NCI-H187 (cell line): ENCODE measurements at places on chromosomes 1 and 21.

DNA sequence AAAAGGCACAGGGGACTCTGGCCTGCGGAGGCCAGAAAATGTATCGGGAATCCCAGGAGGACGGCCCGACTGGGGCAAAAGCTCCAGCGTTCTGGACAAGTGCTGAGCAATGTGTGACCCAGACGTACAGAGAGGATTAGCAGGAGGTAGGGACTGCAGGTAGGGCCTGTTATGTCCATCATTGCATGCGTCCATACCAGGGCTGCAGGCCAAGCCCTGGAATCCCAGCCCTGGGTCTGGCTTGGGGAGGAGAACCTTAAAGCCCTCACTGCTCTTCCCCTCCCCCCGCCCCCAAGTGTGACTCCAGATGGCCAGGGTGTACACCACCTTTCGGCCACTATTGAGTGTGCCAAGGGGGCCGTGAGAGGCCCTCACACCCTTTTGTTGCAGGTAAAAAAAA is 2.0 kb downstream of the RNF207 start:
- no peak for DNase-seq

DNA sequence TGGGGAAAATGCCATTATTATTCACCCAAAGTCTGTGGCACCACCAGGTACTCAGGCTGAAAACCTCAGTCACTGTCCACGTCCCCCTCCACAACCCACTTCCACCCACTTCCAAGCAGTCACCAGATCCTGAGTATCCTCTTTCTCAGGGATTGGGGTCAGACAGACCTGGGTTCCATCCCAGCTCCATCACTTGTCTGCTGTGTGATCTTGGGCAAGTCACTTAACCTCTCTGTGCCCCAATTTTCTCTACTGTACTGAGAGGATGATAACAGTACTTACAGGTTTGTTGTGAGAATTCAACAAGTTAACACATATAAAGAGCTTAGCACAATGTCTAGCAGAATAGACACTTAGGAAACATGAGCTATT is 29.7 kb upstream of the FOXO6 start:
- DNase-seq: no peak

GRCh38 chr1:22454476-22455056 is 2.9 kb downstream of the ZBTB40 start:
- DNase-seq: no peak

GRCh38 chr1:10662824-10663677 is 133.4 kb downstream of the CASZ1 start:
- DNase-seq: no peak

DNA sequence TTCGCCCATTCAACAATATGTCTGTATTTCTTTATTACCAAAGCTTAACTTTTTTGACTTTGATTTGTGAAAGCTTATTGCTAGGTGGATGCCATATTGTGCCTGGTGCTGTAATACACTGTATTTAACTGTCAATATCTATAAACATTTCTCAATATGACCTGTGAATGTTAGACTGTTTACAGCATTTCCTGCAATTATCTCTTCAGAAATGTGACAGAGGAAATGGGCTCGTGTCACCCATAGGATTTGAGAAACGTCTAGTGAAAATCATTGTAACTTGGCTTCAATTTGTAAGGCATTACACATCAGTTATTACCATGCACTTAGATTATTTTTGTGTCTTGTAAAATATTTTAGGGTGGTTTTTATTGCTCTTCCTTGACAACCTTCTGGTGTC is 237.8 kb upstream of the ADGRL2 start:
- no peak for DNase-seq

DNA sequence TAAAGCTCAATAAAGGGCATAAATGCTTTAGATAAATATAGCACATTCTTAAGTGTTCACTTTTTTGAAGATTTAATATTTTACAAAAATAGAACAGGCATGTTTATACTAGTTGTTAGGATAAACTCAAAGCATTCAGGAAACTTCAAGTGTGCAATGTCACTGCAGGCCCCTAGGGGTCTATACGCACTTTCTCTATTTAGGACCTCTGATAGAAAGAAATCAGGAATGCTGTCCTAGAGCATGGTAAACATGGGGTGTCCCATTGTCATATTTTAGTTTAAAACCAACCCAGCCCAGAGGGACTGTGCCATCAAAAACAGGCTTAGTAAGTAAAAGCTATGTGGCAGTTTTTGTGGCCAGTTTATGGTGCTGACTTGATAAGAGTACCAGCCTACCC is 102.2 kb downstream of the BARHL2 start:
- DNase-seq: no peak

GRCh38 chr1:218585511-218586184 is 240.5 kb downstream of the TGFB2 start:
- DNase-seq: no peak

- peak; percentile 69 for DNase-seq
Observed at GRCh38 chr1:229227298-229227919, 43.5 kb upstream of the RAB4A start.

DNA sequence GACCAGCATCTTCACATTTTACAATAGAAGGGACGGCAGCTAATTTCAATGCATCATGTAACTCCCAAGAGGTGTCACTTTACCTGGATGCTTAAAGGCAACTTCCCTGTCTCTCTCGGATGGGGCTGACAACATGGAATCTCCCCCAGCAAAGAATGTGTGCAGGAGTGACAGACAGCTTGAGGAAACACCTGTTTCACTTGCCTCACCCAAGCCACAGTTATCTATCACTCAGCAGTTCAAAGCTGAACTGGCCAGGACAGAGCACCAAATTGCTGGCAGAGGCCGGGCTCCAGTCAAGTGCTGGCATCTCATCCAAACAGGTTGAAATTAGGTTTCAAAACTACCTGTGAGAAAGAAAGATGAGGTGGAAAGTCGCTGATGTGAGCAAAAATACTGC is 538.0 kb upstream of the PLXNA2 start:
- DNase-seq: peak; percentile 73

- DNase-seq: no peak
Observed at GRCh38 chr1:36733748-36734147, 251.0 kb upstream of the CSF3R start.

GRCh38 chr1:248816042-248816851 is 9.5 kb downstream of the SH3BP5L start:
- no peak for DNase-seq

DNA sequence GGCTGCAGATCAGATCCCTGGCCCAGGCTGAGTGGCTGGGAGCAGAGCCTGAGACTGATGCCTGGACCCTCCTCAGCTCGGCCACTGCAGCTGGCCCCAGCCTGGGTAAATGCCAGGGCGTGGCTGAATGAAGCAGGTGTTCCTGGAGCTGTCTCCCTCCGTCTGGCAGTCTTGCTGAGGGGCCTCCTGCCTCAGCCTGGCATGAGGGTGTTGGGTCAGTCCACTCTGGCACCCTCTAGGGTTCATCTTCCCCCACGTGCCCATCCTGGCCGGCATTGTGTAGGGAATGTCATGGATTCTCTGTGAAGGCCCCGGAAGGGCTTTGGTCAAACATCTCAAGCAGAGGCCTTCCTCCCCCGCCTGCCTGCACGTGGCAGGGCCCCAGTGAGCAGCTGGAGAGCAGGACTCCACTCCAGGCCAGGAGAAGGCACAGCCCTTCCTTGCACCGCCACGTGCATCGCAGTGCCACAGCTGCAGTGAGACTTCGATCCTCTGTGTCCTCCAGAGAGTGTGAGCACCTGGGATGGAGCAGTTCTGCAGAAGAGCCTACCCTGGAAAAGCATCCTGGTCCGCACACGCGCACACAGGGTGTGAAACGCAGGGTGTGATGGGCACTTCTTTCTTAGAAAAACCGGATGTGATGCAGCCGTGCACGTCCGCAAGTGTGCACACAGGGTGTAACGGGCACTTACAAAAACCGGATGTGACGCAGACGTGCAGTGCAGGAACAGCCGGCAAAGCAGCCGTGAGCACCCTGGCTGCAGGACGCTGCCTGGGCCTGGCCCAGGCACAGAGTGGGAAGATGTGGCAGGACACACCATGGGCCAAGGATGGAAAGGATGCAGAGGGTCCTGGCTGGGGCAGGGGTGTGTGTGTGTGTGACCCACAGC is 4.6 kb upstream of the KRTAP10-4 start:
- no peak for DNase-seq

GRCh38 chr1:178407655-178408054 is 89.1 kb downstream of the CLEC20A start:
- DNase-seq: peak; percentile 14

GRCh38 chr21:45390831-45391742 is 13.9 kb upstream of the COL18A1 start:
- DNase-seq: no peak

DNA sequence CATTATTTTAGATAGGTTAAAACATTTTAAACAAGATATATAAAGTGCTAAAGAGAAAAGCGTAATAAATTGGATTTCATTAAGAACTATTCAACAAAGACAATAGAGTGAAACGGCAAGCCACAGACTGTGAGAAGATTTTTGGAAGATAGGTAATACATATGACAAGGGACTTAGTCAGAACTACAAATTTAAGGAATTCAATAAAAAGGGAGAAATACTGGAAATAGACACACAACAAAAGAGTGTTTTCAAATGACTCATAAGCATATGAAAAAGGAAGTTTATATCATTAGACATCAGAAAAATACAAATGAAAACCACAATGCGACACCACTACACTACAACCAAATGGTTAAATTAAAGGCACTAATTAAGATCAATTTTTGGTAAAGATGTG is 90.5 kb downstream of the GDAP2 start:
- DNase-seq: no peak

DNA sequence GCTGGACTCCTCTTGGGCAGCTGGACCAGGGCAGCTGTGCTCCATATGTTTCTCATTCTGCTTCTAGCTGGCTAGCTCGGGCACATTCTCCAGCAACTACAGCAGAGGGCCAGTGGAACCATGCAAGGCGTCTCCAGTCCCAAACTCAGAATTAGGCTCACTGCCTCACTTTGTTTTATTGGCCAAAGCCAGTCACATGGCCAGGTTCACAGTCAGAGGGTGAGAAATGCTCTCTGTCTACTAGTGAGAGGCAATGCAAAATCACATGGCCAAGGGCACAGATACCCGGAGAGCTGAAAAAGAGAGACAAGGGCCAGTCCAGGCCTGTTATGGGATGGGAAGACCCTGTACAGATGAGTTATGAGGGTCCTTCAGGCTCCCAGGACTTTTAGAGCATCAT is 78.8 kb upstream of the KLHDC7A start:
- DNase-seq: no peak

GRCh38 chr21:42367367-42368165 is 1.2 kb upstream of the TFF1 start:
- DNase-seq: no peak

DNA sequence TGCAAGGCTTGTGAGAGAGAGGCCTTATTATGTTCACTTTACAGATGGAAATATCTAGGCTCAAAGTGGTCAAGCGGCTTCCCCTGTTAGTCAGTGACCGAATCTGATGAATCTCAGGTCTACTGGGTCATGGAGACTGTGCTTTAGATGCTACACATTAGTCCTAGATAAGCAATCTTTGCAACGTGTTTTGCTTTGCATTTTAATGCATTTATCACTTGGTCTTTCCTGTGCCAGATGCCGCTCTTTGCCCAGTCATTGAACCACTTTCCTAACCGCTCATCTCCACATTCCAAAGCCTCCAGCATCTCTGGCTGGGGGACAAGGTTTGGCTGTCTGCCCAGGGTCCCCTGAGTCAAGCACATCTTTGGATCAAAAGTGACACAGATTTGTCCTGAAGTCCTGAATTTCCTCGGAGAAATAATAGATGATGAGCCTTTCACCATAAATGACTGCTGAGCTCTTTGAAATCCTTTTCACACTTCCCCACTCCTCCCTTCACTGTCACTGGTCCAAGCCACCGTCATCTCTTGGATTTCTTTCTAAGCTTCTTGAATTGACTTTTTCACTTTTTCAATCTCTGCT is 96.0 kb upstream of the USP24 start:
- DNase-seq: no peak

GRCh38 chr1:145963265-145964019 is 933 bp downstream of the ANKRD34A start:
- peak; percentile 29 for DNase-seq

GRCh38 chr1:217027403-217028080 is 304.3 kb upstream of the ESRRG start:
- no peak for DNase-seq
